ENCODE measurements at places on chromosomes 1 and 21. TPM values are rescaled to one million over a fixed set of nuclear protein-coding genes. Genes with fewer than 3 reads are reported as not detected.
A peak's percentile ranks its signal among the peaks of the same experiment; 100 is the strongest.

GRCh38 chr1:213953806-213954205 is 34.0 kb upstream of the PROX1 start:
- DNase-seq = peak; percentile 67

GRCh38 chr1:182304218-182304617 is 87.4 kb downstream of the GLUL start:
- DNase-seq = no peak

TMEM240 gene
- 1.1 TPM for total RNA-seq

GRCh38 chr1:170077926-170078325 is 3.4 kb upstream of the KIFAP3 start:
- DNase-seq = no peak

DNA sequence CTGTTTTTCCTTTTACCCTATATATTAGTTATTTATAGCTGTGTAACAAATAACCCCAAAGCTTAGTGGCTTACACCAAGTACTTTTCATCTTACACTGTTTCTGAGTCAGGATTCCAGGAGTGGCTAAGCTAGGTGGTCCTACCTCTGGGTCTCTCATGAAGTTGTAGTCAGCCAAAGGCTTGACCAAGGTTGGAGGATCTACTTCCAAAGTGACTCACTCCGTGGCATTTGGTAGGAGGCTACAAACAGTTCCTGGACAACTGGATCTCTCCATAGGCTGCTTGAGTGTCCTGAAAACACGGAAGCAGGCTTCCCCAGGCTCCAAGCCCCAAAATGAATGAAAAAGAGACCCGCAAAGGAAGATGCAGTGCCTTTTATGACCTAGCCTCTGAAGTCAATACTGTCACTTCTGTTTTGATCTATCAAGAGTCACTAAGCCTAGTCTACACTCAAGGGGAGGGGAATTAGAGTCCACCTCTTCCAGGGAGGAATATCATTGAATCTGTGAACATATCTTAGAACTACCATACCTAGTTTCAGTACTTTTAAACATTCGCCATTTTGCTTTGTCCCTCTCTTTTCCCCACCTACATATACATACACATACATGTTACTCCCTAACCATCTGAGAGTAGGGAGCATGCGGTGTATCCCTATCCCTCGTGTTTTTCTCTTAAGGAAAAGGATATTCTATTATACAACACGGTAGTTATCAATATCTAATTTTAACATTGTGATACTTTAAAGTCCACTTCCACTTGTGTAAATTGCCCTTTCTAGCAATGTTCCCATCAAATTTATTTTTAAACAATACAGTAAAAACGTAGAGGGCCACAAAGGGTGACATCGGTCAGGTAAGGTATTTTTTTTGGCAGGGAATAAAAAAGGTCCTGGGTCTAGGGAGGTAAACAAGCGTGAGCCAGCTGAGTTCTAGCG is 67.2 kb downstream of the SLC35A3 start:
- DNase-seq = peak; percentile 58

GRCh38 chr1:36534711-36535412 is 52.1 kb upstream of the CSF3R start:
- no peak for DNase-seq

MATN1 gene
- total RNA-seq = under 0.01 TPM

- no peak for DNase-seq
Observed at GRCh38 chr1:199669916-199670315, 357.6 kb upstream of the NR5A2 start.

GPR25 gene
- total RNA-seq = not detected

GRCh38 chr1:53627031-53627430 is 111.9 kb downstream of the GLIS1 start:
- no peak for DNase-seq

- no peak for DNase-seq
Observed at GRCh38 chr21:27498025-27498424, 531.1 kb upstream of the ADAMTS5 start.

OR10Z1 gene
- total RNA-seq = not detected

SLC9C2 gene
- total RNA-seq = not detected

GRCh38 chr1:104760017-104760416 is 1010.3 kb downstream of the AMY1C start:
- no peak for DNase-seq

BRDT gene
- not detected for total RNA-seq

- DNase-seq = no peak
Observed at GRCh38 chr1:185325413-185325812, 8.4 kb upstream of the IVNS1ABP start.

- no peak for DNase-seq
Observed at GRCh38 chr1:64000021-64000420, 203.4 kb upstream of the UBE2U start.

- peak; percentile 93 for DNase-seq
Observed at GRCh38 chr1:208203127-208203847, 40.9 kb downstream of the PLXNA2 start.

CAPN8 gene
- total RNA-seq = not detected
